ENCODE measurements at places on chromosomes 7 and 10.

GRCh38 chr7:101066141-101066832, 19.0 kb upstream of the TRIM56 start:
- no peak for DNase-seq

DNA sequence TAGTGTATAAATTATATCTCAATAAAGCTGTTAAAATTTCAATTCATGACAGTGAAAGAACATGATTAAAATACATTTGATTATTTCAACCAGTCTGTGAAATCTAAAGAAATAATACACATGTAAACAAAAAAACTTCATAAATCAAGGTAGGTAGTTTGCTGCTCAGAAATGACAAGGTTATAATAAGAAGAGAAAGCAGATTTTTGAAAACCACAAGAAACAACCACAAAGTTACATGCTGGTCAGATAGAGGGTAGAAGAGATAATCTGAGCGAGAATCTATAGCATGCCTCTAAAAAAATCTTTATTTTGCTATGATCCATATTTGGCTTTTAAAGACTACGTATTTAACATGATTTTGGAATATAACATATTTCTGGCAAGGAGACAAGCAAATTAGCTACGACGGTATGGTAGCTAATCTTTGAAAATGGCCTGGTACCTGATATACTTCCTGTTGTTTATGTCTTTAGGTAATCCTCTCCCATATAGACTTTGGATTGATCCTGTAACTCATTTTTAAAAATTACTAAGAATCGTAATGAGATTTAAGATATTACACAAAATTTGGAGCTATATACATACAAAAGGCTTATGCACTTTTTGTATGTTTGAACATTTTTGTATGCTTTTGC, 23.5 kb upstream of the VCL start:
- no peak for DNase-seq

DNA sequence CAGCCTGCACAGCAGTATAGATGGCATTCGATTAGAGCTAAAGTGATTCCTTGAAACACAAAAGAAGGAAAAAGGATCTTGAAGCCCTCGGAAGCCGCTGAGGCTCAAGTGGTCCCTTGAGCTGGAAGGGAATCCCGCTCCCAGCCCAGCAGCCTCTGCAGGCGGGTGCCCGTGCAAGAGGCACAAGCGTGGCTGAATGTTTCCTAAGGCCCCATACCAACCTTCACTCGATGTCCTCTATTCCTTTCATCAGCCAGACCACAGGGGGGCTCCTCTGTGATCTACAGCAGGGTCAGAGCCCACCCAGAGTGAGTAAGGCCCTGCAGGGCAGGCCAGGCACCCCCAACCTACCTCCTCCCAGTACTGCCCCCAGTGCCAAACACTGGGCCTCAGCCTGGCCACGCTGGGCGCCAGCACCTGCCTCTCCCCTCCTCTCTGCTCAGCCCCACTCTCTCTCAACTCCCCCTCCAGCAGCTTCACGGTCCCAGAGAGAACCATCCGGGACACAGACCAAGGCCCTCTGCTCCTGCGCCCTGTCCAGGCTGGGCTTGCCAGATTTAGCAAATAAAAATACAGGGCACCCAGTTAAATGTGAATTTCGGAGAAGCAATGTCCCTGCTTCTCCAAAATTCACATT, 30.5 kb downstream of the EBF3 start:
- DNase-seq = no peak

DNA sequence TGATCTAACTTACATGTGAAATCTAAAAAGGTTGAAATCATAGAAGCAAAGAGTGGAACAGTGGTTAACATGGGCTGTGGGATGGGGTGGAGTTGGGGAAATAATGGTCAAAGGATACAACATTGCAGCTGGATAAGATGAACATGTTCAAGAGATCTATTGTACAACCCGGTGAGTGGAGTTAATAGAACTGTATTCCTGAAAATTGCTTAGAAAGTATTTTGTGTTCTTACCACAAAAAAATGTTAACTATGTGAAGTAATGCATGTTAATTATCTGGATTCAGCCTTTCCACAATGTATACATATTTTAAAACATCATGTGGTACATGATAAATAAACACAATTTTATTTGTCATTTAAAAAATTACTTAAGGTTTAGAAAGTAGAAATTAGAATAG, 271.0 kb upstream of the LRRTM3 start:
- no peak for DNase-seq

- DNase-seq = no peak
Observed at GRCh38 chr10:54342058-54342457, 459.0 kb downstream of the PCDH15 start.

- DNase-seq = no peak
Observed at GRCh38 chr7:48188776-48189520, 17.7 kb downstream of the ABCA13 start.

- no peak for DNase-seq
Observed at GRCh38 chr10:107971973-107972372, 807.5 kb upstream of the SORCS1 start.

DNA sequence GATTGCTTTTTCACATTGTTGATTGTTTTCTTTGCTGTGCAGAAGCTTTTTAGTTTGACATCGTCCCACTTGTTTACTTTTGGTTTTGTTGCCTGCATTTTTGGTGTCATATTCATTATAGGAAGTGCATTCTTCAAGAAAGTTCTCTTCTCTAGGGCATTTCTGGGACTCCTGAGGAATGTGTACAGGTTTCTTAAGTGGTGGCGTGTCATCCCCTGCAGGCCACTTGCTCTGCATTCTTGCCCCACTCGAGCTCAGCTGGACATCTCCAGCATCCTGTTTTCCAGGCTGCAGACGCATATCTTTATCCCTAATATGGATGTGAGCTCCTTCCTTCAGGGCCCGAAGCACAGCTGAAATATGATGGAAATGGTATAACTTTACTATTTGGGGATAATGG, 255.6 kb upstream of the HABP2 start:
- DNase-seq = no peak

DNA sequence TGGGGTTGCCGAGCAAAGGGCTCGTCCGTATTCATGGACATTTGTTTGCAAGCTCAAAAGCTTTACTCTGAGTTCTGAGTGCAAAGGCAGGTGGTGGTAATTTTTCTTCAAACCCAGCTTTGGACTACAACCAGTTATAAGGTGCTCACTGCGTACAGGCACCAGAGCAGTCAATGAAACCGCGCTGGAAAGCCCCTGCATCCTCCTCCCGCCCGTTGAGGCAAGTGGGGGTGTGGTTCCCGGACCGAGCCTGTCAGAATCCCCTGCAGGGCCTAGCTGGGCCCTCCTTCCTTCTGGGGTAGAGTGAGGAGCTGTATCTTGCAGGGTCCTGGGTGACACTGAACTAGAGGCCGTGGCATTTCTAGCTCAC, 22.3 kb downstream of the AMZ1 start:
- DNase-seq = no peak
